ENCODE measurements at places on chromosomes 6 and 20.
A peak's percentile ranks its signal among the peaks of the same experiment; 100 is the strongest.

DNA sequence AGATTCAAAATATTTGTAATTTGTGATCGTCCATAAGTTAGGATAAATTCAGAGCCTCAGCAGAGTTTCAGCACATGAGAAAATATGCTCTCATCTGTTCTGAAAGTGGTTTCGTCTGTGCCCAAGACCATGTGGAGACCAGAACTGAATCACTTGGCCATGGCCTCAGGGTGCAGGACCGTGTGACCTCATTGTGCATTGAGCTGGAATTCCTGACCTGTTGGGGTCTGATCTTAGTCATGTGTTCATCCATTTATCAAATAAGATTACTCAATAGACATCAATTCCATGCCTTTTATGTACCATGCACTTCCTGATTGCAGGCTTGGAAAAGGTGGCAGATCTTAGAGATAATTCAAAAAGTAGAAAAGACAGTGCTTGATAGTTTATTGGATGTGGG, 680.5 kb downstream of the QKI start:
- DNase-seq = no peak

DNA sequence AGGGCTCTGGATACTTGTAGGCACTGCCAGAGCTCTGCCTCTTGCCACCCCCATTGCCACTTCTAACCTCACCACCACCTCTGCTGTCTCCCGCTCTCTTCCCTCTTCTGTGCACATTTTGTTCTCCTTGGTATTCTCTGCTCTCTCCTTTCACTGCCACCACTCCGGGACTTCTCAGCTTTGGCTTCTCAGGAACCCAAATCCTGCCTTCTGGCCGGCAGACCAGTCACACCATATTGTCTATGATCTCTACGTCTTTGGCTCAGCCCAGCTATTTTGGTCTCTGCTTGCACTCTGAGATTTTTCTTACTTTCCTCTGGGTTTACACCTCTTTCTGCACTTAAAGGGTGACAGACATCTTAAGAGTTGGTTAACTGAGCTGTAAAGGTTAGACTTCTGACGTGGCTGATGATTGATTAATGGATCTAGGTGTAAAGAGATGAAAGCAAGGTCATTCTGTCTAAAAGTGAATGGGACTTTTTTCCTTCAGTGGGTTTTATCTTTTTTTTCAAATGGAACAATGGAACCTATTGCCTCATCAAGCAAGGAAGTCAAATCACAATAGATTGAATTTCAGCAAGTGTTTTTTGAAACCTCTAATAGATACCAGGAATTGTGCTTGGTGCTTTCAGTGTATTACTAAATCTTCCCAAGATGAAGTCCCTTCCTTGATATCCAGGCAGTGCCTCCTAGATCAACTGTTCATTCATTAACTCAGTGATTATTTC, 13.8 kb downstream of the MMP24 start:
- peak; percentile 52 for DNase-seq

DNA sequence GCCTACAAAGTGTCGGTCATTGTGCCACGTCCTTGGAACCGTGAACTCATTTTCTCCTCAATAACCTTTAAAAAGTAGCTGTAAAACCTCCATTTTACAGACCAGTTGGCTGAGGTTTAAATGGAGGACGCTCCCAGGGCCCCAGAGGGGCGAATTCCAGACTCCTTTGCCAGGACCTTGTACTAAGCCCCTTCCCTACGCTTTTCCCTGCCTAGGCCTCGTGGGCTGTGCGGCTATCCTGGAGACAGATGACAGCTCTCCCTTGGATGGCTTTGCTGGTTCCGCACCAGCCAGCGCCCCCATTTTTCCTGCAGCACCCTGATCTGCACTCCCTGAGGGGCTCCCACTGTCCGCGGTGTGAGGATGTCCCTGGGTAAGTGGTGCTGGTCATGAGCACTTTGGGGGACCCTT, 12.1 kb upstream of the SNHG17 start:
- DNase-seq = no peak

DNA sequence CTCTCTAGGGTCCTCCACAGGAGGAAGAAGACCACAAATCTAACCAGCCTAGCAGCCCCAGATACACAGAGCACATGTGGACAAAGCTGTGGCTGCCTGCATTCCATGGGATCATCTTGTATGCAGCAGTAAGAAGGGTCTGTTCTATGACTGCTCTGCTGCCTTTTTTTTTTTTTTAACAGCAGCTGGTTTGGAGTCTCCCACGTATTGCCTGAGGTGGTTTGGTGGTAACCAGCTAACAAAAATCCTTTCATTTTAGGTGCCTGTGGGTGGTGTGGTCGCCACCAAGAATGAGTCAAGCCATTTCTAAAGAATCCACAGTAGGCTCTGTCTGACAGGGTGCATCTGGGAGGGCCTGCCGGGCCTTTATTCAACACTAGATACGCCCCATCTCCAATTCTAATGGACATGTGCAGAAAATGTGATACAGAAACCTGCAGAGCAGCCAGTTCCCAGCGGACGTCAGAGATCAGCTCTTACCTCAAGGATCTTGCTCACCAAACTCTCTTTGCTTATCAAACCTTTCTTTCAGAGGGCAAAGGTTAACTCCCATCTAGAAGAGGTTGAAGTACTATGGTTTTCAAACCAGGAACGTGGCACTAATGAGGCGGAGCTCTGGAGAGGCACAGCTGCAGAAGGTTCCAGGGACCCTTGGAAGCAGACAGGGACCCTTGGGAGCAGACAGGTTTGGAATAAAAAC, 32.0 kb downstream of the GNAS-AS1 start:
- no peak for DNase-seq

GRCh38 chr6:119896806-119897205, 547.2 kb upstream of the MAN1A1 start:
- DNase-seq = no peak

DNA sequence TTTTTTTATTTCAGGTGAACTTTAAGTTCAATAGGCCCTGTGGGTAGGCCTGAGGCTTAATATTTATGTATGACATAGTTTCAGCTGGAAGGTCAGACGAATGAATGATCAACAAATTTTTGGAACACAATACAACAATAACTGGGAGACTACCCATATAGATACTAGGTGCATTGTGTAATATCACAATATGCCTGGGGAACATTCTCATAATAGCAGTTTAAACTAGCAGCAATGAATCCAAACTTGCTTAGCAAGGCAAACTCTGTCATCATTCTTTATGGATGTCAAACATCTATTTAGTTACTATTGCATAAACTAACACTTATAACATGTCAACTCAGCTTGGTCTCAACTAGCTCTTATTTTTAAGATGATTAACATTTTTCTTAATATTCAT, 49.3 kb downstream of the ELOVL4 start:
- no peak for DNase-seq

DNA sequence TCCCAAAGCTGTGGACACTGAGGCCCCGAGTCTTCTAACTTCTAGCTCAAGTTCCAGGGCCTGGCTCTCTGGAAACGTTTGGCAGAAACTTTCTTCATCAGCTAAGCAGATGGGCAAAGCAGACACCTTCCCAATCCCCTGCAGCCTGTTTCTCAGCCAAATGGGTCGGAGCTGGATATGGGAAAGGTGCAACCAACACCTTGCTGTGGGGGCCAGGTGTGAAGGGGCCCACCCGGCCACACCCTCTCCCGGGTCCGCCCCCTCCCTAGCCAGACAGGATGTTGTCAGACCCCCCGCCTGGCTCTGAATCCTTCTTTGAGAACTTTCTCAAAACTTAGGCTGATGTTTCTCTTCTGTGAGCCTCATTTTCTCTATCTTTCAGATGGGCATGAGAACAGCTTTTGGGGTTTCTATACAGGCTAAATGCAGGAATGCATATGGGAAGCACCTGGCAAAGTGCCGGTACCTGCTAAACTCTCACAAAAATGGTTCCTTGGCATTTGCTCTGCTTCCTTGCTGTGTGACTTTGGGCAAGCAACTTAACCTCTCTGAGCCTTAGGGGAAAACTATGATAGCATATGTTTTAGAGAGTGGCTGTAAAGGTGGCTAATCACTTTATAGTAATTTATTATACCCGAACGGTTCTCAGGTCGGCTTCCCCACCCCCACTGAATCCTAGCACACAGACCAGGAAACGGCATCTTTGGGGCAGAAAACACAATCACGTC, 1.8 kb downstream of the SNAI1 start:
- no peak for DNase-seq

- no peak for DNase-seq
Observed at GRCh38 chr6:149488815-149489214, 4.0 kb upstream of the ZC3H12D start.

GRCh38 chr20:50218987-50219435, 28.4 kb downstream of the CEBPB start:
- DNase-seq = no peak

GRCh38 chr6:44219053-44219814, 2.5 kb downstream of the MYMX start:
- DNase-seq = no peak

GRCh38 chr6:139364302-139364981, 10.0 kb downstream of the CITED2 start:
- peak; percentile 22 for DNase-seq

DNA sequence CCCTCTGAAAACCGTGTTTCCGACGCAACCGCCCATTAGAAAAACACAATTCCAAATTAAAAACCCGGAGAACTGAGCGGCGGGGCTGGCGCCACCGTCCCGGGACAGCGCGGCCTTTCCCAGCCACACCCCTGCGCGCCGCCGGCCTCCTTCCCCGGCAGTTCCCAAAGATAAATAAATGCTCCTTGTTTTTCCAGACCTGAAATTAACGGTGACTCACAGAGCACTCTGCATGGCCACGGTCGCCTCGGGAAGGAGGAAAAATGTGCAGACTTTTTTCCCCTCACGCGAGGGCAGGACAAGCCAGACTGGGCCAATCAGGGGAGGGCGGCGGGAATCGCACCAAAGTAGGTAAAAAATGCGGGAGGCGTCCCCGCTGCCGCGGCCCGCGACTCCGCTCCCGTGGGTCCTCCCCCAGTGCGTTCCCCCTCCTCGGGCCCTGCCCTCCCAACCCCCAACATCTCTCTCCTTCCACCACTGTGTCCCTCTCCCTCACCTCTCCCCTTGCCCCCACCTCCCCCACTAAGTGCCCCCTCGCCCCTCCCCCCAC, 828 bp upstream of the DSTN start:
- DNase-seq = peak; percentile 2

- no peak for DNase-seq
Observed at GRCh38 chr6:56079751-56080540, 167.4 kb downstream of the COL21A1 start.

DNA sequence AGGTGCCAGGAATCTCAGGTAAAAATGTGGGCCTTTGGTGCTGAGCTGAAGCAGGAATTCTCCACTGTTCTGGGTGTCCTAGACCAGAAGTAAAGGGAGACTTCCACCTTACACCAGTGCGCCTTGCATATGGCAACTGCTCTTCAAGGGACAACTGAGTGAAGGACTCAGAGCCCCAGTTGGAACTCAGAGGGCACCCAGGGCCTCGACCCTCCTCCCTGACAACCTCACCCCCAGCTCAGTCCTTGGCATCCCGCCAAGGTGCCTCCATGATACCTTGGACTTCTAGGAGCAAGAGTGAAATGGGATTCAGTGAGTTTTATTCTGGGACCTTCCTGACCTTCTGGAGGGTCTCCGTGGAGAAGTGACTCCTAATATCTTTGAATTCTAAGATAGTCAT, 153.7 kb upstream of the PROKR2 start:
- no peak for DNase-seq

GRCh38 chr20:51338692-51339440, 203.7 kb downstream of the NFATC2 start:
- no peak for DNase-seq

DNA sequence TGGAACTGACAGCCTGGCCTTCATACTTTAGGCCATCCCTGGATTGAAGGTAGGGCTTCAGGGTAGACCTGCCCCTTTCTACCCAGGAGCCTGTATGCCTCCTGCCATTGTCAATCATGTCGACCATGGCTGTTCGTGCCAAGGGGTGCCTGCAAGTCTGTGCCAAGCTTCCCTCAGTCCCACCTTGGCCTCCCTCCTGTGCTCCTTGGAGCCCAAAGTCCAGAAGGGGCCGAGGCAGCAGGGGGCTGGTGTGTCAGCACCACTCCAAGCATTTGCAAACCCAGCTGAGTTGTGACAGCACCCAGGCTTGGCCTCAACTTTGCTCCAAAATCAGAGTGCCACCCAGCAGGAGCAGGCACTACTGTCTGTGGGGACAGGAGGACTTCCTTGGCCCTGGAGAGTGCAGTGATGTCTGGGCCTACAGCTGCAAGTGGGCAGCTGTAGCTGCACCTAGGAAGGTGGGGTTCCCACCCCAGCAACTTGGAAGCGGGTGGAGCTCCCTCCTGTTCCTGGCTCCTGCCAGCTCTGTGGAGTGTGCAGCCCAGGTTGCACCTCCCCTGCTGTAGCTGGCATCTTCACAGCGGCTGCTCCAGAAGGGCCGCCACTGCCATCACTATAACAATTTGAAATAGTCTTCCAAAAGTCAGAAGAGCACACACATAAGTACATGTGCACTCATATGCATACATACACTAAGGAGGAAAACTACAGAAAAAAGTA, 1719.3 kb downstream of the HACE1 start:
- DNase-seq = no peak

- no peak for DNase-seq
Observed at GRCh38 chr6:45643126-45643525, 265.4 kb upstream of the SUPT3H start.

DNA sequence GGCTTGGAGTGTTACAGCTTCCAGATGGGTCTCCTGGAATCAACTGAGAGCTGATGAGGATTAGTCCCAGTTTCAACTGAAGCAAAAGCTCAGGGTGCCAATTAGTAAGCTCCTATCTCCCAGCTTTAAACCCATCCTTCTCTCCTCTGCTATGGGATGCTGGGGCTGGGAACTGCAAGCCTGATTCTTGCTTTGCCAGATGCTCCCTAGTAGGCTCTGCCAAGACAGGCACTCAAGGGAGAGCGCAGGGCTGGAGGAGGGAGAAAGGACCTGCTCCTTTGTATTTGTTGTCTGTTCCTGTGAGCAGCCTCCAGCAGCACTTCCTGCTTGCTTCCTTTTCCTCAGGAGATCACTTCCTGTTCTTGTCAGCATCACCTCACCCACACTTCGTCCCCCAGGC, 309.7 kb downstream of the KIF16B start:
- peak; percentile 33 for DNase-seq

GRCh38 chr20:3786665-3787323, at the start of gene CENPB:
TSS of gene CENPB (minus strand) at chr20:3786740. CDS start at chr20:3786483, 257 bp downstream.
- DNase-seq = peak; percentile 25

DNA sequence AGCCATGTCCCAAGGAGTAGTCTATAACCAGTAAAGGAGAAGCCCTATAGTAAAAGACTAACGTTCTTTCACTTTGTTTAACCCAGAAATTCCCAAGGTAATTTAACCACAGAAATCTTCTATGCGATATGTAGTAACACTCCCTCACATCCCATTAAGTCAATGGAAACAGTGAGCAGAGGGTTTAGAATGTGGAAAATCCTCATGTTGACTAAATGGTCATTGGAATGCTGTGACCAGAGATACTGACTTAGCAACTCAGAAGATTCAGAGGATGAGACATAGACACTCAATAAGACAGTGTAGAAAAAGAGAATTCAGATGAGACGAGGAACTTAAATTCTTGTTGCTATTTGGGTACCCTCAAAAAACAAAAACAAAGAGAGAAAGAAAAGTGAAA, 562.2 kb upstream of the NOX3 start:
- no peak for DNase-seq

DNA sequence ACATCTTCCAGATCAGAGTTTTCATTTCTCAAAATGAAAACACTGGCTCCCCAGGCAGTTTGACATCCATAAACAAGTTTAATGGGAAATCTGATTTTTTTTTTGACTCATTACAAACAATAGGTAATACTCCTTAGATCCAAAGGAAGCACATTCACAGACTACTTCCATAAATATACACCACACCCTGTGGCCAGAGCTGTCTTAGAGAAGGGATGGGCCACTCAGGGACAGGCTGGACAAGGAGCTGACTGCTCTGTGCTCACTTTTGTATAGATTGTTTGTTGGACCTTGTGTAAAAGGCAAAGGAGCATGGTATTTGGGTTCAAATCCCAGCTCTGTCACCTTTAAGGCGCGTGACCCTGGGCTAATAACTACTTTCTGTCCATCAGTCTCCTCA, 12.8 kb upstream of the DDO start:
- no peak for DNase-seq
